ENCODE measurements at places on chromosomes 3 and 15.

GRCh38 chr3:46889381-46890110, 12.0 kb downstream of the PTH1R start:
- DNase-seq: no peak

GRCh38 chr3:156132313-156132712, 11.9 kb downstream of the KCNAB1 start:
- no peak for DNase-seq

DNA sequence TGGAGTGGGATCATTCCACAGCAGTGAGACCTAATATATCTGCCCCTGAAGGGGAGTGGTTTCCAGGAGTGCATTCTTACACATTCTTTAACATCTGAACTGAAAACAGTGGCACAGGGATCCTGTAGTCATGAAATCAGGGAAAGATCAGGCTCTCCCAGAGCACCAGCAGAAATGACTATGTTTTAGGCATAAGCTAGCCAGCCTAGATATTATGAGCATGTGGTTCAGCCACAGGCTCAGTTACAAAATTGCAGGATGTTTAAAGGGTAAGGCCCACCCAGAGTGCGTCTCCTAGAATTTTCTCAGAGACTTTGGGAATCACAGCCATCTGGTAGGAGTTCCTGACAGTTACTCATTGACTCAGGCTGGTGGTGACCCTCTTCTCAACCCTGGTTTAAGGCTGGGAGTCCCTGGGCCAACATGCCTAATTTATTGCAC, 20.9 kb downstream of the FSTL1 start:
- DNase-seq: no peak

DNA sequence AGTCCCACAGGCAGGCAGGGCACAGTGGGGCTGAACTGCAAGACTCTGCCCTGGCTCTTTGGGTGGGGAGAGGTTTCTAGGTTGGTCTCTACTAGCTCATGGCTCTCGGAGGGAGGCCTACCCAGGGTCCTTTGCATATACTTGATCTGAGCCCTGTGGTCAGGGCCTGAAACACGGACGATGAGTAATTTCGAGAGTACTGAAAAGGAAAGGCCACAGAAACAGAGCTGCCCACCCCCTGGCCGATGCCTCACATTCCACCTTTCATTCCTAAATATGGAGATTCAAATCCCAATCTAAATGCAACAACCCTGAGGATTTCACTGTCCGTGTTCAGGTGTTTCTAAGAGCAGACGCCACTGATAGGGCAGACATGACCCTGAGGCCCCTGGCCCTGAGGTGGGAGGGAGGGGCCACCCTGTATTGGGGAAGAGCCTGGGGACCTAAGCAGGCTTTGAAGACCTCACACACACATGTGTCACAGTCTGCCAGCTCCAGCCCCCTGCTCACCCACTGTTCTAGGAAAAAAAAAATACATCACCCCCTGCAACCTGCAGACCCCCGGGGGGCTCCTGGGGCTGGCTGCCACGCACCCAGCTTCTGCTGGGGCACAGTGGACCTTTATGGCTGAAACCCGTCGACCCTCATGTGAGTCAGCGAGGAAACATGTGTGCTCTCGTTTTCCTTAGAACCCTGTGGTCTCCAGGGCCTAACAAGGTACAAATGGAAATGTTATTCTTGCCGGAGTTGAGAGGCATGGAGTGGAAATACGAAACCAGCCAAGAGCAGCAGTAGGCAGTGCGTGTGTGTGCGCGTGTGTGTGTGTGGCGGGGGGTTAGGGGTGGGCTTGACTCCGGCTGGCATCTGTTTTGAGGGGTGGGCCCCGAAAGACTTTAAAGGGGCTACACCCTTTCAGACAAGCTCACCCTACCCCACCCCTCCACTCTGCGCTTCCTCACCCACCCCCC, 112.7 kb downstream of the CHSY1 start:
- no peak for DNase-seq

- DNase-seq: no peak
Measured at GRCh38 chr15:68445351-68445750, 13.4 kb upstream of the ITGA11 start.

GRCh38 chr3:21158861-21159542, 592.0 kb downstream of the ZNF385D start:
- DNase-seq: no peak

DNA sequence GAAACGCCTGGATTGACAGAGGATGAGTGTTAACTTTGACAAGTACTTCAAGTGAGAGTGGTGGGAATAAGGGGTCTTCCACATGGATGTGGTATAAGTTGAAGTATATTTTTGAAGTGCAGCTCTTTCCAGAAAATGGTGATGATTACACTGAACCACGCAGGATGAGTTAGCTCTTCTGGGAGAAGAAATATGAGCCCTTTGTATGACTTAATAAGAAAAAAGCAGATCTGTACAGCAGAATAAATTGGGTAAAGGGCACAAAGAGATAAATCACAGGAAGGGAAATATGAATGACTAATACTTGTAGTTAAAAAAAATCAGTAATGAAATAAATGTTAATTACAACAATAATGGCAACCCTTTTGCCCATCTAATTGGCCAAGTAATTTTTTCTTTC, 1.3 kb downstream of the CCR3 start:
- no peak for DNase-seq

GRCh38 chr15:48086576-48086975, 34.2 kb upstream of the SLC24A5 start:
- no peak for DNase-seq

DNA sequence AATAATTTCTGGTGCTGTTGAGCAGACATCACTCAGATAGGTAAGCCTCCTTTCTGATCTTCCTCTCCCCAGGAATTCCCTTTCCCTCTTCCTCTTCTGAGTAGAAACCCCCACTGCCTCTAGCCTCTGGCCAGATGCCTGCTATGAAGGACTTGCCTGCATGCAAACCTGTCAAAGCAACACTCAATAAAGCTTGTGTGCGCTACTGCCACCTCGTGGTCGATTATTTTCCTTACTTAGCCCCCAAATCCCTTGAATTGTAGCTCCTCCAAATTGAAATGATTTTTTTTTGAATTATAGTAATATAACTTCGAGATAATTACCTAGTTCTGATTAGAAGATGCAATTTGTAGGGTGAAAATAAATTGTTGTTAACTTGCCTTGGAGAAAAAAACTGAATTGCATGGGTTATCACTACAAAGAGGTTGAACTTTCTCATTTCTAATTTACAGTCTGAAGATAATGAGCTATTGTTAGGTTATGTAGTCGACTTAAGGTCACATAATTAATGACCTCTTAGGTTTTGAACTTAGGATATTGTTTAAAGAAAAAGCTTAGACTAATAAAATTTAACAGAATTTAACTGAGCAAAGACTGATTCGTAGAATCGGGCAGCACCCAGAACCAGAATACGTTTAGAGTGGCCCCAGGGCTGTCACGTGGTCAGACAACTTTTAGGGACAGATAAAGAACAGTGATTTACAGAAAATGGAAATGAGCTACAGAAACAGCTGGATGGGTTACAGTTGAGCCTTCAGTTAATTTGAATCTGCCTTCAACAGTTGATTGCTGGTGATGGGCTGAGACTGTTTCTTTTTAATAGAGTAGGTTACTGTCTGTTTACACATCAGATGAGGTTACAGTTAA, 269.3 kb downstream of the ARPP21 start:
- DNase-seq: peak; percentile 39

- no peak for DNase-seq
Measured at GRCh38 chr3:112395181-112395895, 62.4 kb downstream of the CD200 start.

GRCh38 chr3:43790060-43790459, 99.3 kb downstream of the ABHD5 start:
- no peak for DNase-seq

- DNase-seq: no peak
Measured at GRCh38 chr15:101526890-101527289, 37.4 kb upstream of the PCSK6 start.

- no peak for DNase-seq
Measured at GRCh38 chr15:91073768-91074167, 26.3 kb upstream of the SV2B start.

GRCh38 chr15:77179541-77179998, 108.7 kb upstream of the TSPAN3 start:
- DNase-seq: no peak

DNA sequence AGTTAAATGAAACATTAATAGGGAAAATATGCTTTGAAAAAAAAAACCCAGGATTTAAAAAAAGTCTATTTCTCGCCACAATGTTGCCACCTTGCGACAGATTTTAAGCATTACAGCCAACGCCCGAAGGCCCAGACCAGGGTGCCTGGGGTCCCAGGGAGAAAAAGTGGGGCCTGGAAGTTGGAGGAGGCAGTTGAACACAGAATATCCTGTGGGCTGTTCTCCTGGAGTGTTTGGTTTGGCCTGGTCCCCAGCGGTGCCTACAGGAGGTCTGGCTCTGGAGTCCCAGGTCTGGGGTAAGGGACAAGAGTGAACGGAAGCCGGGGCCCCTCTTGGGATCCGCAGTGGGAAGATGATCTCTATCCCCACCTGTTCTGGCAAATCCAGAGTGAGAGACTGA, 3.4 kb downstream of the RNU6-1 start:
- peak; percentile 71 for DNase-seq

DNA sequence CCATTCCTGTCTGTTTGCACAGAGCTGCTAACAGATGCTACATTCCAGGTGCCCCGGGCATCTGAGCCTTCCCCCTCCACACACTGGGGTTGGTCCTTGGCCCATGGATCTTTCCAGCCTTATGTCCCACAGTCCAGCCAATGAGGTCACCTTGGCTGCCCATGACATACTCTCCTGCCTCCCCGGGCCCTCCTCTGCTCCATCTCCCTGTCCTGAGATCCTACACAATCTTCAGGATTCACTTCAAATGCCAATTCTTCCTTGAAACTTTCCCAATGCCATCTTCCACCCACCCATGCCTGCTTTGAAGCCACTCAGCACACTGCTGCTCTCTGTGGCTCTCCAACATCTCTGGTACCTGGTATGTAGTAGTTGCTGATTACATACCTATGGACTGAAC, 4.3 kb downstream of the CHRNA3 start:
- DNase-seq: no peak

GRCh38 chr15:81950841-81951414, 94.9 kb downstream of the MEX3B start:
- DNase-seq: no peak

DNA sequence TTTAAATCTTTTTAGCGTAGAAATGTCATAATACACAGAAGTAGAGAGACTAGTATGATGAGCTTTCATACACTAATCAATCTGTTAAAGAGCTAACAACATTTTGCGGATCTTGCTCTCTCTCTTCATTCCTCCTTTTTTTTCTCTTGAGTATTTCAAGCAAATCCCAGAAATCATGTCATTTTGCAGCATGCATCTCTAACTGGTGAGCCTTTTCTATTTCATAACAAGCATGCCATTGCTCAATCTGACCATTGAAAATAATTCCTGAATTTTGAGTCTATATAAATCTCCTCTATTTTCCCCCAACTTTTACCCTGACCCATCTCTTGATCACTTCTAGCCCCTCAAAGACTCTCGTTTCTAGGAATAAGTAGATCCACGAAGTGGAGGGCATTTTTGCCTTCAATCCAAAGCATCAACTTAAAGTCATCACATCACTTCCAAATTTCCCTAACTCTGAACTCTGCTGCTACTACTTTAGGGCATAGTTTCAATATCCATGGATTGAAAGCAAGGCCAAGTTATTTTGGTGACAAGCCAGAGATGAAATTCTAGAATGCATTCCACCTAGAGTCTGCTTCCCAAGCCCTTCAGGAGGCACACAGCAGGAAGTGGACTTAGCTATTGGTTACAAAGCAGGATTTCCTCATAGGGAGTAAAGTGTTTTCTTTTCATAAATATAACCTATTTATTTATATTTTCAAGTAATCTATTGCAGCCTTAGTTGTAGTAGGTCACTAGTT, 253.5 kb upstream of the ZPLD1 start:
- no peak for DNase-seq

DNA sequence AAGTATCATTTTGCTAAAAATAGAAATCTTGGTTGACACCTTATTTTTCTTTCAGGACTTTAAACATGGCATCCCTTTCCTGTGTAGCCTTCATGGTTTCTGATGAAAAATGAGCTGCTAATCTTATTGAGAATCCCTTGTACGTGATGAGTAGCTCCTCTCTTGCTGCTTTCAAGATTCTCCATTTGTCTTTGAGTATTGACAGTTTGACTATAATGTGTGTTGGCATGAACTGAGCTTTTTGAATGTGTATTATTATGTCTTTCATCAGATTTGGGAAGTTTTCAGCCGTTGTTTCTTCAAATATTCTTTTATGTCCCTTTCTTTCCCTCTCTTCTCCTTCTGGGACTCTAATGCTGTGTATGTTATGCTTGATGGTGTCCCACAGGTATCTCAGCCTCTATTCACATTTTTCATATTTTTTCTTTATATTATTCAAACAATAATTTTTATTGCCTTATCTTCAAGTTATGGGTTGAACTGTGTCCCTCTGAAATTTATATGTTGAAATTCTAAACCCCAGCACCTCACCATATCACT, 4.1 kb upstream of the C3orf22 start:
- DNase-seq: no peak

- peak; percentile 82 for DNase-seq
Measured at GRCh38 chr3:36911990-36912804, 32.7 kb downstream of the TRANK1 start.

DNA sequence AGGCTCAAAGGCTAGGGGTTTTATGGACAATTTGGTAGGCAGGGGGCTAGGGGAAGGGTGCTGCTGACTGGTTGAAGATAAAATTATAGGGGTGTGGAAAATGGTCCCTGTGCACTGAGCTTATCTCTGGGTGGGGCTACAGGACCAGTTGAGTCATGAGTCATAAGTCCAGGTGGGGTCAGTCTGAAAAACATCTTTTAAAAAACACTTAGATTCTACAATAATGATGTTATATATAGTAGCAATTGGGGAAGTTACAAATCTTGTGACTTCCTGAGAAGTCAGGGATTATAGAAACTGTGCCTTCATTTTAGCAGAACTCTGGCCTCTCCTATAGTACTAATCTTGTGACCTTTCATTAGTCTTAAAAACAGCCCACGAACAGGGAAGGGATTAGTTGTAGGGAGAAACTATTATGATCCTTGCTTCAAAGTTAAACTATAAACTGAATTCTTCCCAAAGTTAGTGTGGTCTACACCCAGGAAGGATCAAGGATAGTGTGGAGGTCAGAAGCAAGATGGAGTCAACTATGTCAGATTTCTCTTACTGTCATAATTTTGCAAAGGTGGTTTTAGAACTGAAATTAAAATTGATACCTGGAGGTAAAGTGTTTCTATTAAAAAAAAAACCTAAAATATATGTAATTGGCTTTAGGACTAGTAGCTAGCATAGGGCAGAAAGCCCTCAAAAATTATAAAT, 130.1 kb downstream of the P2RY1 start:
- DNase-seq: no peak

Measured in CD8-positive, alpha-beta T cell (primary cell).